ENCODE measurements at places on chromosomes 5 and 9.

DNA sequence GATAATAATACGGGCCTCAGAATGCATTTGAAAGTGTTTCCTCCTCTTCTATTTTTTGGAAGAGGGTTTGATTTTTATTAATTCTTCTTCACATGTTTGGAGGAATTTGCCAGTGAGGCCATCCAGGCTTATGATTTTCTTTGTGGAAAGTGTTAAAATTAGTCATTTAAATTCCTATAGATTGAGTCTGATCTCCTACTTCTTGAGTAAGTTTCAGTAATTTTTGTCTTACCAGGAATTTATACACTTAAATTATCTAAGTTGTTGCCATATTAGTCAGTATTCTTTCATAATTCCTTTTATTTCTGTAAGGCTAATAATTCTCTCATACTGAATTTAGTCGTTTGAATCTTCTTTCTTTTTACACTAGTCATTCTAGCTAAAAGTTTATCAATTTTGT is 25.2 kb upstream of the HAPLN1 start:
- no peak for DNase-seq

- no peak for DNase-seq
These were observed 105.2 kb upstream of the DHFR start for GRCh38 chr5:80759866-80760577.

- no peak for DNase-seq
These were observed 31.8 kb downstream of the FABP6 start for GRCh38 chr5:160260881-160261815.

- DNase-seq: no peak
These were observed 189.1 kb downstream of the ADGRV1 start for GRCh38 chr5:90747693-90748092.

GRCh38 chr5:160851451-160851850 is 560 bp downstream of the ATP10B start:
- DNase-seq: no peak

GRCh38 chr5:38780316-38780715 is 65.5 kb upstream of the OSMR start:
- no peak for DNase-seq

- no peak for DNase-seq
These were observed 515.8 kb downstream of the KDM4C start for GRCh38 chr9:7273575-7273974.

- no peak for DNase-seq
These were observed 980 bp downstream of the CCNO start for GRCh38 chr5:55232271-55232984.

DNA sequence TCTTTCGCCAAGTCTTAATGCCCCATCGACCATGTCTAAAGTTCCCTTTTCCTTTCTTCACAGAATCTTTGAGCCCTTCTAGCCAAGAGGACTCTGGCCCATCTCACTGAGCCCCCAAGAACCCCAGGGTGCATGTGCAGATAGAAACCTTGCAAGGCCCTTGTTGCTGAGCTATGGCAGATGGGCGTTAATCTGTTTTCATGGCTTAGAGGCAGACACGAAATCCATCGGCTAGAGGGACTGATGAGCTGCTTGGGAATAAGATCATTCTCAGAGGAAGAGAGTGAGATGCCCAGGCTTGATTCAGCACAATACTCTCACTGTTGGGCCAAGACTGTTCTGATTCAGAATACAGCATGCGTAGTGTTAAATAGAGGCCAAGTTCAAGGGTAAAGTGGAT is 262.5 kb upstream of the C9orf72 start:
- no peak for DNase-seq

GRCh38 chr5:179237770-179238627 is 107.3 kb downstream of the ADAMTS2 start:
- no peak for DNase-seq

DNA sequence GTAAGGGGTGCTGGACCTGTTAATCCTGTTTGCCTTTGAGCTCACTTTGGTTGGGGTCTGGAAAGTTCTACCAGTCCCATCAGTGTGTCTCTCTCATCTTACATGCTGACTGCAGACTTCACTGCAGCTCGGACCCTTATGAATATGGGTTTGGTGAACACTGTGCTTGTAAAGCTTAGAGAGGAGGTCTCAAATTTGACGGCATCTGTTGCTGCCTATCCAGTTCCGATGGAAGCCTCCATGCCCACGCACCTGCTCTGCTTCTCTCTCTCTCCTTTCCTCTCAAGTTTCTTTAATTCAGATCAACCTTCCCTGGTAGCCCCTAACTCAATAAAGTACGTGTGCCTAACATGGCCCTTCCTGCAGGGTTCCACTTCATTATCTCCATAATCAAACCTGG is 217.9 kb downstream of the HSPA4 start:
- DNase-seq: no peak

DNA sequence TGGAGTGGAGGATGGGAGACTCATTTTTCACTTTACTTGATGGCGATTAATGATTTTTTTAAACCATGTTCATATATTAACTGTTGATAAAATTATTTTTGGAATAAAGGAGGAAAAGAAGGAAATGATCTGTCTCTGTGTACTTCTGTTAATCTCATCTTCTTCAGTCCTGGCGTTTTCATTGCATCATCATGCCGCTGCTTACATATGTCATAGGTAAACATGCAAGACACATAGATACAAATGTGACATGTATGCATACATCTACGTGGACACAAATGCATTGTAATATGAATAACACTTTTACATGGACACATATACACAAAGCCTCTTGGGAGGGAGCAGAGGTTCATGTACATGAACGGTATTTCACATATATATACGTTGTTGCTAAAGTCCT is 10.0 kb downstream of the TMEM174 start:
- no peak for DNase-seq

GRCh38 chr5:158344376-158344775 is 485.4 kb upstream of the CLINT1 start:
- DNase-seq: no peak

DNA sequence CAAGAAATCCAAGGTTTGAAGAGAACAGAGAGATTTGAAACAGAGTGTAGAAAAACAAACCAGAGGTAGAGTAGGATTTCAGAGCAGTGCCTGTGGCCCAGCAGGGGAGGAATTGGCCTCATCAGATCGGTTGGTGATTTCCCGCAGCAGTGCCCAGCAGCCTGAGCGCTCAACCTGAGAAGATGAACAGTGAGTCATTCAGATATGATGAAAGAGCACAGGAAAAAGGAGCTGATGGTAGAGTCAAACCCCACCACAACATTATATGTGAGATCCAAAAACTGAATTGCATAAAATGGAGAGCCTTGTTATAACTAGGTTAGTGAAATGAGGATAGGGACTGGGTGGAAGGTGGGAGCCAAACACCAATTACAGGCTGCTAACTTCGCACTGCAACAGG is 248.9 kb downstream of the PIK3R1 start:
- no peak for DNase-seq

DNA sequence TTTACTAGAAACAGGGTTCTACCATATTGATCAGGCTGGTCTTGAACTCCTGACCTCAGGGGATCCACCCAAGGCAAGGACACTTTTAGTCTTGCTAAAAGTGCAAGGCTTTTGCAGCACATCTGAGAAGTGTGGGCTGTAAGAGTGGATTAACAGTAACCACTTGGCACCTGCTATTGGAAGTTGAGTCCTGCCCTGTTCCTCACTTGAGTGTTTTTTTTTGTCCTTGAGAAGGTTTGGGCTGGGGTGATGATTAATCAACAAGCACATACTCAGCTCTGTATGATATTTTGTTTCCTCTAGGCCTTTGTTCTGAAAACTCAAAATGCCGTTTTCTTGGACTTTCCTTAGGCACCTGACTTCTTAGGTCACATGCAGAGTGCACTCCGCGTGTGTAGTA is 37.4 kb downstream of the SNX30 start:
- DNase-seq: no peak

- no peak for DNase-seq
These were observed 120.2 kb downstream of the STARD4 start for GRCh38 chr5:111392181-111392580.

- no peak for DNase-seq
These were observed 94.2 kb downstream of the ADAMTS19 start for GRCh38 chr5:129554134-129554904.

- DNase-seq: no peak
These were observed 471.9 kb upstream of the DAB2 start for GRCh38 chr5:39896706-39897105.

DNA sequence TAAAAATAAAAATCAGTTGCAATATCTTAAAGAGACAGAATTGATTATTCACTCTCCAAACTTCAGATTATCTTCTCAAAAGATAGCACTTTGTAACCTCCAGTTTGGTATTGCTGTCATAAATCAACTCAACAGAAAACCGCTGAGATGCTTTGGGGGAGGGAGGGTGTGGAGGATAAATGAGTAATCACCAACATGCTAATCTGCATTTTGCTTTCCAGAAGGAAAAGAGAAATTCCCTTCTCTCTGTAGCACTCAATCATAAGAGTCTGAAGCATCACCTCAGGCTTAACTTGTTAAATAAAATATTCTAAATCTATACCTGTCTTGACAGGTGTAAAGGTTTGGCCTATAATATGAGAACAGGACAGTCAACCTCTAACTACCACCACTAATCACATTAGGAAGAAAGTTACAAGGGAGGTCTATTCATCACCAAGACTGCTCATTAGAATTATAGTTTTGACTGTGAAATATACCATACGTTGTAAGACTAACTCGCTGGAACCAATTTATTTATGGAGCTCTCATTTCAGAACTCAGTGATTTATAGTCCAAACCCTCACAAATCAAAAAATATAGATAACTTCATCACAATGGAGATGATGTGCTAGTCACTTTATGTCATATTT is 89.0 kb downstream of the PIK3R1 start:
- DNase-seq: no peak

DNA sequence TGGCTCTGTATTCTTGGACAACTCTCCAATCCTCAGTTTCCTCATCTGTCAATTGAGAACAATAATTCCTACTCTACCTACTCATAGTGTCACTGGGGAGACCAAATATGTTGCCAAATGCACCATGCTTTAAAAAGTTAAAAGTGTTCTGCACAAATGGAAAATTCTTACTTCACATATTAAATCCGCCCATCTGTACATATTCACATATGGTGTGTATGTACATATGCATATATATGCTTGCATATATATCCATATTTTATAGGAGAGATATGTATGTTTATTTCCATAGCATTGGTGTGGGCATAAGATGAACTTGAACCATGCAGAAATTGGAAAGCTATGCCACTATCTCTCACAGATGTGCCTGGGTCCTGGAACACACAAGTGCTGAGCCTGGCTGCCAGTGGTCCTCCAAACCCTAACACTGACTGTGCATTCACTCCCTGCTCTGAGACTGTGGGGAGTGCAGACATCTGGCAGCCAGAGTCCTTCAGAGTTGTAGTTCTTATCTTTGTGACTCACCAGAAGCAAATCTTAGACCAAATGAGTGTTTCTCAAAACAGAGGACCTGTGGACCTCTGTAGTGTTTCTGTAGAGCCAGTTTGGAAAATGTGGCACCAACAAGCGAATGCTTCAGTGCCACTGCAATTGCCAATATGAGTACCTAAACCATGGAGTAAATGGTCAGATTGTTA is 168.7 kb downstream of the GRIA1 start:
- no peak for DNase-seq

DNA sequence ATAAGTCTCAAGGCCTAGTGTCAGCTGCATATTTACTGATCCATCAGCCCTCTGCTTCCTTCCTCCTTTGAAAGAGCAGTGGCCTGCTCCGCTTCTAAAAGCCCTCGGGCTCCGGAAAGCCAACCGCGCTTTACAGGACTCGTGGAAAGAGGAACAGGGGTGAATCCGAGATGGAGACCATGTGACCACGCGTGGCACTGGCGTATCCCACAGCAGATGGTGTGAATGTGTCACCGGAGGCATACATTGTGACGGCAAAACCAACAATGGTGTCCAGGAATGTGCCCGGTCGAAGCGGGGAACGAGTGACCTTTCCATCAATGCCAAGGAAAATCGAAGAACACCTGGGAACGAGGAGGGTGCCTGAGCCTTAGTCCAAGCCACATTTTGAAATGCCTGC is 484.6 kb downstream of the SPATA31A7 start:
- DNase-seq: no peak

DNA sequence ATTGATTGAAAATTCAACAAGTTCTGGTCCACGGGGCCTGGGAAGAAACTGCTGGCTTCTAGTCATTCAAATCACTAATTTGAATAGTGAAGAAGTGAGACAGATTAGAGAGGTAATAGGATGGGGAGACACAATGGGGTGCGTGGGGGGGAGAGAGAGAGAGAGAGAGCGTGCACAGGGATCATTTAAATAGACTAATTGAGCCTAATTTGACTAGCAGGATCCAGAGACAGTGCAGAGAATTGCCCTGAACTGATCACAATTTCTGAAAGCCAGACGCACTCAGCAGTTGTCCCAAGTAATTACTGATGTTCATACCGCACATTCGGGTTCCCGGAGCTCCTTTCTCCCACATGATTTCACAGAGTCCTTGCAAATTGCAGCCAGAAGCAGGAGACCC is 50.3 kb upstream of the C5orf58 start:
- DNase-seq: no peak

DNA sequence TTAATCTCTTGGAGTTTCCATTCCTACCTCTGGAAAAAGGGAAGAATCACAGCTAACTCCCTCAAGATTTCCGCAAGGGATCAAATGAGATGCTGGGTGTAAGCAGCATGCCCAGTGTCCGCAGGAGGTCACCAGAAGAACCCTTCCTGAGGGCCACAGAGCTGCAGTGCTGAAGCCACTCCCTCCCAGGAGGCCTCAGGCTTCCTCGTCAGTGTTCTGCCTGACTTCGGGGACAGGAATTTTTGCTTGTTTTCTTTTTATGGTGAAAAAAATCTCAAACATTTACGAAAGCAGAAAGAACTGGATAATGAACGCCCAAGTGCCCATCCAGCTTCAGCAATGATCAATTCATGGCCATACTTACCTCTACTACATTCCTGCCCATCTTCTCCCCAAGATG is 183.0 kb downstream of the CDK5RAP2 start:
- DNase-seq: no peak

DNA sequence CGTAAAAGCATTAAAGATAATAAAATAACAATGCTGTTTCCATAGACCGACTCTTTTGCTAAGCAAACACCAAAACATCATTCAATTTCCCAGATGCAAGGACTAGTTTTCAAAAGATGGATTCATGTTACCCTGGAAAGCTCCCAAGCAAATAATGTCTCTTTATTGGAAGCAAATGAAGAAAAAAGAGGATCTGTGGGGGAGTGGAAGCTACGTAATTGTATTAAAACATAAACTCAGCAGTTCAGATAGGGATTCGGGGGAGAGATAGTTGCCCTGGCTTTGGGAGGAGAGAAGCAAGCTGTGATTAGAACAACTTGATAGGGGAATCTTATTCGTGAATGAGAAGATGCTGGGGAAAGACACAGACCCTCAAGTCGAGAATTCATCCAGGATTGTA is 491.0 kb upstream of the CLINT1 start:
- no peak for DNase-seq

GRCh38 chr9:121393318-121393717 is 23.3 kb upstream of the STOM start:
- DNase-seq: no peak

DNA sequence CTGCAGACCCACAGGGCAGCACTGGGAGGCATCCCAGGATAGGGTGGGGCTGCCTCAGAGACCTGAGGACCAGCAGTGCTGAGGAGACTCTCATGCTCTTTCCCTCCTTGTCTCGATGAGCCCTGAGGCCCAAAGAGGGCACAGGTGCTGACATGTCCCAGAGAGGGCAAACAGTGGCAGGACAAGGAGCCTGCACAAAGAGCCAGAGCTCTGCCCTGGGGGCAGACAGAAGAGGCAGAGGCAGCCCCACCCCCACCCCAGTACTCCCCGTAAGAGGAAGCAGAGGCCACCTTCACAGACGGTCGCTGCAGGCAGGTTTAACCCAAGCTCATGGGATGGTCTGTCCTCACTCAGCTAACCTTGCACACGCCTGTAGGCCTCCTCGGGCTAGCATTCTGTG is 29.4 kb upstream of the TTLL11 start:
- no peak for DNase-seq

GRCh38 chr5:159061179-159061796 is 38.4 kb downstream of the EBF1 start:
- DNase-seq: no peak

Data from activated CD8-positive, alpha-beta memory T cell treated with anti-CD3 and anti-CD28 coated beads for 1 hour (primary cell).